Activated T-cell treated with anti-CD3 and anti-CD28 coated beads, Interleukin-2, amount 50 U/mL, for 4 hours (primary cell): ENCODE measurements at places on chromosomes 1 and 21. TPM values are rescaled to one million over a fixed set of nuclear protein-coding genes. Genes with fewer than 3 reads are reported as not detected.

ENSA gene
- total RNA-seq: 224 TPM

- no peak for DNase-seq
Measured at GRCh38 chr21:34540206-34540605, 28.2 kb upstream of the KCNE1 start.

- DNase-seq: no peak
Measured at GRCh38 chr1:12544992-12545391, 73.0 kb downstream of the DHRS3 start.

ACTN2 gene
- 0.24 TPM for total RNA-seq

DNA sequence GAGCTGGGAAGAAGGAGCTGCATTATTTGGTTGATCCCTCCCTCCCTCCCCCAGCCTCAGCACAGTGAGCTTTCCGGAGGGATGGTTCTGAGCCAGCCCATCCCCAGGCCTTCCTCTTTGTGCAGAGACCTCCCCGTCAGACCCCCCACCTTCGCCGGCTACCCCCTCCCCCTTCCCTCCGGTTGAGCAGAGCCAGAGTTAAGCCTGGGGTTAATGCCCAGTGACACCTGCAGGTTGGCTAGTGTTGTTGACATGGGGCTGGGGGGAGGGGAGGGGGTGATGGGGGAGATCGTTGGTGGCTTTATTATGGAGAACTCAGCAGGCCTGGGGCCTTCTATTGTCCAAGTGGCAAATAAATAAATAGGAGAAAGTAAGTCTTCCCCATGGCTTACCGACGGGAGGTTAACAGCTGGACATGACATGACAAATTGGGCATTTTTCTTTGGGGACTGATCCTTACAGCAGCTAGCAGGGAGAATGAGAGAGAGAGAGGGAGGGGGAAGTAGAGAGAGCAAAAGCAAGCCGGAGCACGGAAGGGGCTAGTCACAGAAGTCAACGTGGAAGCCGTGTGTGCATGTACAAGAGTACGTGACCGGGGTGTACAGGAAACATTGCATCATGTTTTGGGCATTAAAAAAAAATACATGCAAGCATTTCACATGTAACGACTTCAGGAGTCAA lies 131.1 kb downstream of the TMEM53 start:
- no peak for DNase-seq

DNA sequence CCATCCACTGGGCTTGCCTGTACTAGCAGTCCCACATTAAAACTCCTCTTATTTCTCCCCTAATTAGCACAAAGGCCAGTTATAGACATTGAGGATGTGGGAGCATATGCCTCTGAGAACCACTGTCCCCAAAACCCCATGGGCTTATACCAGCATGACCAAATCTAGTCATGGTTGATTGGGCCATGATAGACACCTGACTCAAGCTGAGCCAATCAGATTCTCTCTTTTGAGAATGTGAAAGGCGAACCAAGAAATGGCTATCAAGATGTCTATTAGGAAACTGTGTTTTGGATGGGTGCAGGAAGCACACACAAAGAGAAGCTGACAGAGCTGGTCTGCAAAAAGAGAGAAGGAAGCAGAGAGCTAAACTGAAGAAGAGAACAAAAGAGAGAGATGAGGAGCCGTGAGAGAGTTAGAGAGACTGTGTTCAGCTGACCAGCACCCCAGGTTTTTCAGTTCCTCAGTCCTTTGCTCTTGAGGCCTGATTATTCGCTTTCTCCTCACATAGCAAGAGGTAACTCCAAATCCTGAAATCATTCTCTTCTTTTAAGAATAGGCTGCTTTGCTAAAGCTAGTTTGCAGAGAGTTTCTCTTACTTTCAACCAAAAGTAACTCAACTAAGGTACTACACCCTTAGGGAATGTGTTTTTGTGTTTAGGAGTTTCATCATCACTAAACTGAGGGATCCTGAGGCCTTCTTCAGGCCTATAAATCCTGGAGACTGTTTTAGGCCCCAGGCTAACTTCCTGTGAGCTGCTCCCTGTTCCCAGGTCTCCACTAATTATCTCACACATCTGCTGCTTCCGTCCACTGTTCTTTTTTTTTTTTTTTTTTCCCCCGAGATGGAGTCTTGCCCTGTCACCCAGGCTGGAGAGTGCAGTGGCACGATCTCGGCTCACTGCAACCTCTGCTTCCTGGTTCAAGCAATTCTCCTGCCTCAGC lies 7.9 kb upstream of the TIPRL start:
- DNase-seq: no peak

TCEA3 gene
- total RNA-seq: 1.6 TPM

TTF2 gene
- 60.7 TPM for total RNA-seq

DNA sequence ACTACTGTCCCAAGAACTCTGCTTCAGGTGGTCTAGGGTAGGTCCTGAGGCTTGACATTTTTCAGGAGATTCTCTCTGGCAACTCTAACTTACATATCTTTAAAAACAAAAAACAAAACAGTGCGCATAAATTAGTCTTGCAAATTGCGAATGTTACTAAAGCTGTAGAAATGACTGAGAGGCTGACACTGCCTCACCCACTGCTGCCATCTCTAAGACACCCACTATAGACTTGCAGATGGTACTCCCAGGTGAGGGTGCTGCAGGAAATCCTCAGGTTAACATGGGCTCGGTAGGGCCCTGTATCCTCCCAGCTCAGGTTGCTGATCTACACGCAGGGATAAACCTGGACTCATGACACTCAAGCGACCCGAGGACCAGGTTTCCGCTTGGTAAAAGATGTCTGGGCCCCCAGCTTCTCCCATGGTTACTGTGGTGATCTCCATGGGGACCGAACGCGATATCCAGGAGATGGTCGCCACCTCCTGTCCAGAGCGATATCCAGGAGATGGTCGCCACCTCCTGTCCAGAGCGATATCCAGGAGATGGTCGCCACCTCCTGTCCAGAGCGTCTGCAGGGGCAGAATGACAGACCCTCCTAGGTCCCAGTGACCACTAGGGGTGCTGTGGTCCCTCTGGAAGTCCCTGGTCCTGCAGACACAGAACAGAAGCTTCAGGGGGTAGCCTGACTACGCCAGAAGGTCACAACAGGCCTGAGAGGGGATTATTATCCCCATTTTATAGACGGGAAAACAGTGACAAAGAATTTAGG lies 16.2 kb upstream of the LY9 start:
- peak; percentile 39 for DNase-seq

DNA sequence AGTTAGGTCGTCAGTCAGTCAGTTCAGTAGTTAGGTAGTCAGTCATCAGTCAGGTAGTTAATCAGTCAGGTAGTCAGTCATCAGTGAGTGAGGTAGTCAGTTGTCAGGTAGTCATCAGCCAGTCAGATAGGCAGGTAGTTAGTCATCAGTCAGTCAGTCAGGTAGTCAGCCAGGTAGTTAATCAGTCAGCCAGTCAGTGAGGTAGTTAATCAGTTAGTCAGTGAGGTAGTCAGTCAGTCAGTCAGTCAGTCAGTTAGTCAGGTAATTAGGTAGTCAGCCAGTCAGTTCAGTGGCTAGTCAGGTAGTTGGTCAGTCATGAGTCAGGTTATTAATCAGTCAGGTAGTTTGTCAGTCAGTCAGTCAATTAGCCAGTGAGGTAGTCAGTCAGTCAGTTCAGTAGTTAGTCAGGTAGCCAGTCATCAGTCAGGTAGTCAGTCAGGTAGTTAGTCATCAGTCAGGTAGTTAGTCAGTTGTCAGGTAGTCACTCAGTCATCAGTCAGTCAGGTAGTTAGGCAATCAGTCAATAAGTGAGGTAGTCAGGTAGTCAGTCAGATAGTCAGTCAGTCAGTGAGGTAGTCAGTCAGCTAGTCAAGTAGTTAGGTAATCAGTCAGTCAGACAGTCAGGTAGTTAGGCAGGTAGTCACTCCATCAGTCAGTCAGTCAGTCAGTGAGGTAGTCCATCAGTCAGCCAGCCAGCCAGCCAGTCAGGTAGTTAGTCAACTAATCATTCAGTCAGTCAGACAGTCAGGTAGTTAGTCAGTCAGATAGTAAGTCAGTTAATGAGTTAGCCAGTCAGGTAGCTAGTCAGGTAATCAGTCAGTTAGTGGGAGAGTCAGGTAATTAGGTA lies 16.2 kb downstream of the KRTAP10-1 start:
- no peak for DNase-seq

GRCh38 chr1:215188302-215188950 lies 105.9 kb downstream of the KCNK2 start:
- no peak for DNase-seq

TMEM61 gene
- total RNA-seq: not detected

DNA sequence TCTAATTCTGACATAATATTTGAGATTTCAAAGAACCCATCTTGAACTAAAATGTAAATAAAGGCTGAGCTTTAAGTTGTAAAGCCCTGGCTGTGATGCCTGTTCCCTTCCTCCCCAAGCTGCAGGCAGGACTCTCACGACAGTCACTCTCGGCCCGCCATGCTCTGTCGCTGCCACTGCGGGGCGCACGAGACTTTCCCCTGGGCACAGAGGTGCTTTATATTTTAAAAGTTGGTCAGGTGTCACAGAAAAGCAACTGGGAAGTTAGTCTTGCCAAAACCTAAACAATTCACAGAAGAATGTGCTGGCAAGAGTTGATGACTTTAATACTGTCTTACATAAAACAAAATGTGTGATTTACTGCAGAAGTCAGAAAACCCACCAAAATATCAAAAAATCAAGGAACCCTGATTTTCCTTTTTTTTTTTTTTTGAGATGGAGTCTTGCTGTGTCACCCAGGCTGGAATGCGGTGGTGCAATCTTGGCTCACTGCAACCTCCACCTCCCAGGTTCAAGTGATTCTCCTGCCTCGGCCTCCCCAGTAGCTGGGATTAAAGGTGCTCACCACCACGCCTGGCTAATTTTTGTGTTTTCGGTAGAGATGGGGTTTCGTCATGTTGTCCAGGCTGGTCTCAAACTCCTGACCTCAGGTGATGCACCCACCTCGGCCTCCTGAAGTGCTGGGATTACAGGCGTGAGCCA lies 10.7 kb downstream of the LRRC47 start:
- DNase-seq: no peak

DNA sequence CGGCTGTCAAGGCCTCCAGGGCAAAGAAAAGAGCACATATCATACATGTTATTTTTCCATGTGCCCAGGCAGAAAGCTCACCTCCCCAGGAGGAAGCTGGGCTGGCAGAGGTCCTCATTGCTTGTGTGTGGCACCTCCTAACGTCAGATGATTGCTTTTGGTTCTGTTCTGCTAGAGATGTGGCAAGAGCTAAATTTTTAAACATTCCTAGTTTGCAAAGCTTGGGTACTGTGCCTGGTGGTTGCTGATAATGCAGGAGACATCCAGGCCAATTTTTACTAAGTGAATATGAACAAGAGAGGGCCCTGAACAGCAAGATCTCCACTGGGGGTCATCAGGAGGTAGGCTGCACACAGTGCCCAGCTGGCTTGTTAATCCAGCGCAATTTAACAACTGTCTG lies 93.9 kb downstream of the TBX19 start:
- DNase-seq: no peak

- DNase-seq: no peak
Measured at GRCh38 chr1:47621977-47622376, 184.1 kb downstream of the FOXD2 start.

BLACAT1 gene
- 0.13 TPM for total RNA-seq

- no peak for DNase-seq
Measured at GRCh38 chr1:68777851-68778250, 281.0 kb upstream of the DEPDC1 start.

- no peak for DNase-seq
Measured at GRCh38 chr1:242146652-242147051, 147.8 kb upstream of the MAP1LC3C start.

GRCh38 chr1:1364266-1364665 lies 5.9 kb upstream of the MXRA8 start:
- DNase-seq: no peak

DNA sequence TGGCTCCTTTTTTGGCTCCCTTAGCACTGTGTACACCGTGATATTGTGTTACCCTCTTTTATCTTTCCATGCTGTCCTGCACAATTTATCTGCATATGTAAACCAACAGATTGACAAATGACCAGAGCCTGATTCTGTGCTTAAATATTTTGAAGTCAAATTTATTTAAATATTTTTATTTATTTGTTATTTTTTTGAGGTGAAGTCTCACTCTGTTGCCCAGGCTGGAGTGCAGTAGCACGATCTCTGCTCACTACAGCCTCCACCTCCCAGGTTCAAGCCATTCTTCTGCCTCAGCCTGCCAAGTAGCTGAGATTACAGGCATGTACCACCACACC lies 12.8 kb downstream of the PMF1 start:
- no peak for DNase-seq

DNA sequence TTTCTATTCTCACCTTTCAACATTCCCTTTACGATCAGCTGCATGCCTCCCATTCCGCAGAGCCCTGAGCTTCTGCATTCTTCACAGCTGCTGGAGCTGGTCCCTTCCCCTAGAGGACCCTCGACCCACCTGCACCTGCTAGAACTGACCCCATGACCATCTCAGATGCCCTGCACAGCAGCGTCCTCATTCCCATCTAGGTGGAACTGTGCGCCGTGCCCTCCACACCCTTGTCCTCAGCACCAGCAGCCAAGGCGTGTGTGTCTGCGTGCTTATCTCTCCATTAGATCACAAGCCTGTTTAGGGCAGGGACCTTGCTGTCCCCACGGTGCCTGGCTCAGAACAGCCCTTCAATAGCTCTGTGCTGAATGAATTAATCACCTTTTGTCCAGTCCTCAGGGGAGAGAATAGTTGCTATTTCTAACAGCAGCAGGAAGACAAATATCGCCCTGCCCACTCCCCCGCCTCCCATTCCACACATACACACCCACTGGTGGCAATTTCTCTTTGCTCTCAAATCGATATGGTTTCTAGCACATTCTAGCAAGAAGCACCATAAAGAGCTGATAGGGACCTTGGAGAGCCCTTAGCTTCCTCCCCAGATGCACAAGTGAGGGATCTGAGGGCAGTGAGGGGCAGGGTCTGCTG lies 61.7 kb downstream of the KCNN3 start:
- no peak for DNase-seq

DNA sequence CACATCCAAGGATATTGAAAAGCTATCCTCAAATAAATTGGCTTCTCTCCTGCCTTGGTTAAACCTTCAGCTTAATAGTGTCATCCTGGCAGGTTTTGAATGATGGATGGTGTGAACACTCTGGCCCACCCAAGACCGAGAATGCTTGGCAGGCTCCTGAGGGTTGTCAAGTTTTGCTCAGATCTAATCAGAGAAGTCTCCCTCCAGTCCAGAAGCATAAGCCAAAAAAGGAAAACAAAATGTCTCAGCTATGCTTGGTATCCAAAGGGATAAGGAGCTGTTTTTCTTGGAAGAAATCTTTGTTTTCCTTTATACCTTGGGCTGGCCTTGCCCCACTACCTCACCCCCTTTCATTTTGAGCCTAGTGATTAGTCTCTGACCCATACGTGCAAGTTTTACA lies 172.7 kb downstream of the CRB1 start:
- no peak for DNase-seq

DNA sequence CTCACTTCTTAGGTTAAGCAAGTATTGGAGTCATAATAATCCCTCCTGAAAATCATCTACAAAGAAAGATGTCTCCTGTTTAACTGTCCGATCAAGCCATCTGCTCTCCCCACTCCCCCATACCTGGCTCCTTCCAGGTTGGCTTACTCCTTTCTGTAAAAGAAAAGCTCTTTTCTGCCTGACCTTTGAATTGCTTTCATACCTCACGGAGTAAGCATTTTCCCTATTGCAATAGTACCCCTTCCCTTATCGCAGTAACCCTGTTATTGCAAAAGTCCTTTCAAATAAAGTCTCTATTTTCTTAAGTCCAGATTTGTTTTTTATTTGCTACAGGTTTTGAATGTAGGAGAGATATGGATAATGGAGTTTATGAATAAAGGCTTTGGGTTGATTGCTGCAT lies 150.4 kb downstream of the GRIK1 start:
- no peak for DNase-seq
